ENCODE measurements at places on chromosomes 5 and 9.

GRCh38 chr9:7578951-7579350 is 220.6 kb downstream of the DMAC1 start:
- no peak for DNase-seq

- no peak for DNase-seq
Observed at GRCh38 chr9:125564631-125565030, 142.4 kb downstream of the MAPKAP1 start.

GRCh38 chr9:21029661-21030060 is 1.8 kb downstream of the HACD4 start:
- DNase-seq = no peak

DNA sequence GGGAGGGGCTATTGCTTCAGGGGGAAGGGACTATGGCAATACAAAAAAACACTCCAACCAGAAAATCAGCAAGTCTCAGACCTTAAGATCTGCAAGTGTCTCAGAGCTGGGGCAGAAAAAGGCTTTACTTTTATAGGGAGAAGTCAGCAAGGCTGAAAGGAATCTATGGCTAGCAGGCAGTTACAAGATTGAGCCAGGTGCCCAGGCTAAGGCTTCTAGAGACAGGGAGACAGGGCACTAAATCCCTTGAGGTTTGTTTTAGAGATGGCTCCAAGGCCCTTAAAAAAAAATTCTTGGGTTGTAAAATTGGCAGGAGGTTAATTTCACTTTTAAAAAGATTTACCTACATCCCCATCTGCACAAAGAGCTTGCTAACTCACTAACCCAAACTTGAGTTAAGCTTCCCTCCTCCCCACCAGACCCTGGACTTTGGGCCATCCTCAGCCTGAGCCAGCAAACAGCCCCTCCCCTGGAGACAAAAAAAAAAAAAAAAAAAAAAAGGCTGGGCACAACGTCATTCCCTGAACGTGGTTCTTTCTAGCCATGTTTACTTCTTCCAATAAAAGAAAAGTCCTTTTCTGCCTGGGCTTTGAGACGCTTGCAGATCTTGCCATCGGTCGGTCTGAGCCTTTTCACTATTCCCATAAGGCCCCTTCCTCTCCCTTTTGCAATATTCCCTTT is 17.9 kb downstream of the NIPAL4 start:
- no peak for DNase-seq

GRCh38 chr5:52707616-52708015 is 80.1 kb upstream of the ITGA1 start:
- DNase-seq = no peak

DNA sequence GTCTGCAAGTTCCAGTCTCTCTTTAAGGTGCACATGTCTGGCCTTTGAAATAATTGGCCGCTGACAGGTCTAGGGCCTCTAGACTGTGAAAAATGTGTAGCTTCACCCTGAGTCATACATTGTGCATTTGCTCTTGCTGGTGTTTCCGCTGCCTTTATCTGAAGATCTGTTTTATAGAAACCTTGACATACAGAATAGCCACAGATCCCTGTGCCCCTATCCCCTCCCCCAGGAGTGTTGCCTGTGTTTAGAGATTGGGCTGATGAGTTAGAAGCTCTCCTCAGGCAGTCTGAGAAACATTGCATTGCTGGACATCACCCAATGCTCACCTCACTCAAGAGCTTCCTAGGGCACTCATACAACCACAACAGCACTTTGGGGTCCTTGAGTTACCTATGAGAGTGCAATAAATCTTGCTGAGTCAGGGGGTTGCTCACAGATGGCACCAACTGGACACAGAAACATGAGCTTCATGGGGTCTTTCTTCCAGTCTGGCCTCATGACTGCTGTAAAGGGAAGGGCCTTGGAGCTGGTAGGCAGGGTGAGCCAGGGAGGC is 3.8 kb upstream of the ZNF782 start:
- DNase-seq = peak; percentile 24

GRCh38 chr5:59772757-59773156 is 120.8 kb downstream of the PDE4D start:
- no peak for DNase-seq

GRCh38 chr5:148696187-148697036 is 42.1 kb upstream of the HTR4 start:
- peak; percentile 15 for DNase-seq

DNA sequence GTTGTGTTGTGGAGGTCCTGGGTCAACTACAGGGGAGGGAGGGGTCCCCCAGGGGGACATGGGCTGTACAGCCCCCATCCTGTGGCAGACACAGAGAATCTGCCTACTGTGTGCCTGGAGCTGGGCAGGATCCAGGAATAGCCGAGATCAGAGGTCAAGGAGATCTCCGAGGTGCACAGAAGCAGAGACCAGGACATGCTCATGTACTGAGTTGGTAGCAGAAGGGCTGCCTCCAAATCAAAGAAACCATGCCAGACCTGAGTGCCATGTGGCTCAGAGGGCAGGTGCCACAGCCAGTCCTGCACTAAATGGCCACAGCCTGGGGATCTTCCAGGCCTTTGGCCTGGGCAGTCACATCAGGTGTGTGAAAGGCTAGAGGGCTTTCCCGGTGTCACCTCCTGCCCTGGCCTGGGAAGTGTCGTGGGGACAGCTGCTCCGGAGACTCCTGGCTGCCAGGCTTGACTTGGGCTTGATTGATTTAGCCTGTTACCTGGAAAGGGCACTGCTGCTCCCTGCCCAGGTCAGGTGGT is 27.8 kb downstream of the GSN start:
- DNase-seq = no peak

DNA sequence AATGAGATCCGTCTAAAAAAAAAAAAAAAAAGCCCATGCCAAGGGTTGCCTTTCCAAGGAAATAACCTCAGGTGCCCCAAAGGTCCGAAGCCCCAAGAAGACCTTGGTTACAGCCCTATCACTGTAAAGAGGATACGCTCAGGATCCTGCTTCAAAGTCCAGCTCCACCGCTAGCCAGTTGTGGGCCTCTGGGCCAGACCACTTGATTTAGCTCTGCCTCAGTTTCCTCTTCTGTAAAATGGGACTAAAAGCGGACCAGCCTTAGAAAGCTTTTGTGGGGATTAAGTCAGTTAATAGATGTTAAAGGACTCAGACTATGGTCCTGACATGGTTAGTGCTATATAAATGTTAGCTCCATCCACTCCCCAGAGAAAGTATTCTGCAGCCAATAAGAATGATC is 48.7 kb upstream of the ORM1 start:
- no peak for DNase-seq

GRCh38 chr5:134554319-134555222 is 29.1 kb downstream of the JADE2 start:
- peak; percentile 77 for DNase-seq

DNA sequence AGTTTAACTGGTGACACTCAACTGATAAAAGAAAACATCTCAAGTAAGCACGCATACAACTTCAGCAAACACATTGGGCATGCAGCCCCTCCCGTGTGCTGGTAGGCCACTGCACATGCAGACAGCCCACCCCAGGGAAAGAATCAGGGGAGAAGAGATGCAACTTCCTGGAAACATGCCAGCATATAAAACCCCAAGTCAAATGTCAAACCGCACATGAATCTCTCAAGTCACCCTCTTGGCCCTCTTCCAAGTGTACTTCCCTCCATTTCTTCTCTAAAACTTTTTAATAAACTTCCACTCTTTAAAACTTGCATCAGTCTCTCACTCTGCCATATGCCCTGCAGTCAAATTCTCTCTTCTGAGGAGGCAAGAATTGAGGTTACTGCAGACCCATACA is 732.7 kb downstream of the SEMA5A start:
- peak; percentile 0 for DNase-seq

DNA sequence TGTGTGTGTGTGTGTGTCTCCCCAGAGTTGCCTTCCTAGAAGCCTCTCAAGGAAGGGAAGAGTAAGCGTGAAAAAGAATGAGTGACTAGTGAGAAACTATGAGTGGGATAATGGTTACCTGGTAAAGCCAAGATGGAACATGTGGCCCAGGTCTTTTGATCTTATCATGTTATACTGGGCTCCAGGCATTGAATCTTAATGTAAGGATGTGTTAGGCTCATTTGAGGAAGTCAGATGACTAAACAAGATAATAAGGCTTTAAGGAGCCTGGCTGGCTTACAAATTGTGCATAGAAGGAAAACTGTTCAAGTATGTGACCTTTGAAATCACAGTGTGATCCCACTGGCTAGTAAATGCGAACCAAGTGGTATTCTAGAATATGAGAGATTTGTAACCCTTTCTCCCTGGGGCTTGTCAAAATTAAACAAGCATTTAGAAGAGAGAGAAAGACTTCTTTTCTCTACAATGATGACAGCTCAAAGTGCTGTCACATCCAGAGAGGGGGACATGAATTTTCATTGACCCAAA is 29.9 kb upstream of the HMHB1 start:
- DNase-seq = peak; percentile 8

DNA sequence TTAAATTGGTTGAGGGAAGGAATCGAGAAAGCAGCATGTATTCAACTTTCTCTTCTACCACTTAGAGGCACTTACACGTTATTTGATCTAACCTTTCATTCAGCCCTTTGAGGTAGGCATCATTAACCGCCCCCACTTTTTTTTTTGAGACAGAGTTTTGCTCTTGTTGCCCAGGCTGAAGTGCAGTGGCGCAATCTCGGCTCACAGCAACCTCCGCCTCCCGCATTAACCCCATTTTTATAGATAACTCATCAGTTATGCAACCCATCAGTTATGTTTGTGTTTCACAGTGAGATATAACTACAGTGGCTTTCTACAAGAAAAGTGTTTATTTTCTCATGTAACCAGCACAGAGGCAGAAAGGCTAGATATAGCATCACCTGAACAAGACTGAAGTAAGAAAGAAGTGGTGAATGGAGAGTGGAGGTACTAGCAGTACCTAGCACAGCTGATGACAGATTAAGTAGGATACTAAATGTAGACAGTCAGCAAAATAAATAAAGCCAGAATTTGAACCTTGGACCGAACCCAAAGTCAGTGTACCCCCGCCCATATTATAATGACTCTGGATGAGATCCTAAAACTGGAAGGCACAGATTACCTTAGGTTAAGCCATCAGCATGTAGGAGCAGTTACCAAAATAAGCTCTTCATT is 91.2 kb downstream of the PJA2 start:
- peak; percentile 43 for DNase-seq

- no peak for DNase-seq
Observed at GRCh38 chr5:116360008-116360853, 214.4 kb downstream of the SEMA6A start.

DNA sequence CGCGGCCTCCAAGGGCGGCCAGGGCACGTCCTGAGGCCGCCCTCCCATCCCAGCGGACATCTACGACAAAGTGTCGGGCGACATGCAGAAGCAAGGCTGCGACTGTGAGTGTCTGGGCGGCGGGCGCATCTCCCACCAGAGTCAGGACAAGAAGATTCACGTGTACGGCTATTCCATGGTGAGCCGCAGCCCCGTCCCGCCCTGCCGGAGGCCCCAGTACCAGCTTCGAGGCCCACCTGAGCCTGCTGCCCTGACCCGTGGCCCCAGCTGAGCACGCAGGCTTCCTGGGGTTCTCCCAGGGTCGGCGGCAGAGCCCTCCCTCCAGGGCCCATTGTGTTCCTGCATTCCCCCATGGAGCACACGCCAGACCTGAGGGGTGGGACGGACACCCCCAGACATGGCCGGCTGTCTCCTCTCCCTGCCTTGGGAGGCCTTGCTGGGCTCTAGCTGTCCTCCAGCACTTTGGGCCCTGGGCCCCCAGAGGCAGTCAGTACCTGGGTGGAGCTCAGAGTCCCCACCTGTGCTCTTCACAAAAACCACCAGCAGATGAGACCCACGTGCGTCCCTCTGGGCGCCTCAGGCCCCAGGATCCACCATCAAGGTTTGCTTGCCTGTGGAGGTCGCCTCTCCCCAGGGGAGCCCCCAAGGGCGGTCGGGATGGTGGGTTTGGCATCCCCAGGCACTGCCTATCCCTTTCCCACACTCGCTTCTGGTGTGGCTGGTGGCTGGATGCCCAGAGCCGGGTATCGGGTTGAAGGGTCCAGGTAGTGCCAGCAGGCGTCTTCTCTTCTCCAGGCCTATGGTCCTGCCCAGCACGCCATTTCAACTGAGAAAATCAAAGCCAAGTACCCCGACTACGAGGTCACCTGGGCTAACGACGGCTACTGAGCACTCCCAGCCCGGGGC is 1.0 kb downstream of the PHPT1 start:
- DNase-seq = no peak

GRCh38 chr5:117271656-117272055 is 697.0 kb upstream of the SEMA6A start:
- DNase-seq = no peak

DNA sequence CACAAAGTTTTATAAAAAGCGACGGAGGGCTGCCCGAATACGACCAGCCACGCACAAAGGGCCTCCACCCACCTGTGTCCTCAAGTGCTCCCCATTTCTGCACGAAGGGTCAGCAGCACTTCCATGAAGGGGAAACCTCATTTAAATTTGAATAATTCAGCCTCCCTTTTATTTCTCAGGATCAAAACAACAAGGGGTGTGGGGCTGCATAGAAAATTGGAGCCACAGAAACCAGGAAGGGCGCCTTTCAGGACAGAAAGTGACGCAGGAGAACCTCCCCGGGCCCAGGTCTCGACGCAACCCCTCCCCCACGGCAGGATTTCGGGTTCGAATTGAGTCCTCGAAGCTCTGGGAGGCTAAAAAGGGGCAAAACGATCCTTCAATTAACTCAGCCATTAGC is 2.1 kb downstream of the NRARP start:
- peak; percentile 50 for DNase-seq

- no peak for DNase-seq
Observed at GRCh38 chr5:126395198-126395597, 28.0 kb upstream of the GRAMD2B start.

GRCh38 chr5:37437711-37438110 is 58.6 kb downstream of the WDR70 start:
- no peak for DNase-seq

GRCh38 chr9:132610661-132611060 is 28.3 kb downstream of the BARHL1 start:
- DNase-seq = no peak

DNA sequence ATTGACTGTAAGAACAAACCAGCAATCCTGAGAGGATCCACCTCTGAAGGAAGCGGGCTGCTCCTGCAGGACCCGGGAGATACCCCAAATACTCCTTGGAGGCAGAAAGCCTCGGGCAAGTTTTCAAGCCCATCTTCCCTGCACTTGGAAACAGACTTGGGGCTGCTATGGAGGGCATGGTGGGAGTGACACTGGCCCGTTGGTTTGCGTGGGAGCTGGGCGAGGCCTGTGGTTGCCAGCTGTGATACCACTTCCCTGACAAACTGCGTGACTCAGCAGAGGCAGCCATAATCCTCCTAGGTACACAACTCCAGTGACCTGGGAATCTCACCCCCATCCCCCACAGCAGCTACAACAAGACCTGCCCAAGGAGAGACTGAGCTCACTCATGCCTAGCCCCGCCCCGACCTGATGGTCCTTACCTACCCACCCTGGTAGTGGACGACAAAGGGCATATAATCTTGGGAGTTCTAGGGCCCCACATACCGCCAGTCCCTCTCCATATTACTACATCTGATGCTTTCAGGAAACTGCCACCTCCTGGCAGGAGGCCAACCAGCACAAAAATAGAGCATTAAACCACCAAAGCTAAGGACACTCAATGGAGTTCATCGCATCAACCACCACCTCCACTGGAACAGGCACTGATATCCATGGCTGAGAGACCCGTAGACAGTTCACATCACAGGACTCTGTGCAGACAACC is 38.1 kb upstream of the VLDLR start:
- peak; percentile 13 for DNase-seq

GRCh38 chr5:174729075-174729680 is 4.8 kb downstream of the MSX2 start:
- DNase-seq = no peak
